NCI-H2029 (cell line): ENCODE measurements at places on chromosomes 7 and 10.

- no peak for DNase-seq
Measured at GRCh38 chr7:142689439-142690120, 59.7 kb upstream of the PRSS1 start.

GRCh38 chr7:127256041-127256725 is 3.4 kb upstream of the GRM8 start:
- no peak for DNase-seq

DNA sequence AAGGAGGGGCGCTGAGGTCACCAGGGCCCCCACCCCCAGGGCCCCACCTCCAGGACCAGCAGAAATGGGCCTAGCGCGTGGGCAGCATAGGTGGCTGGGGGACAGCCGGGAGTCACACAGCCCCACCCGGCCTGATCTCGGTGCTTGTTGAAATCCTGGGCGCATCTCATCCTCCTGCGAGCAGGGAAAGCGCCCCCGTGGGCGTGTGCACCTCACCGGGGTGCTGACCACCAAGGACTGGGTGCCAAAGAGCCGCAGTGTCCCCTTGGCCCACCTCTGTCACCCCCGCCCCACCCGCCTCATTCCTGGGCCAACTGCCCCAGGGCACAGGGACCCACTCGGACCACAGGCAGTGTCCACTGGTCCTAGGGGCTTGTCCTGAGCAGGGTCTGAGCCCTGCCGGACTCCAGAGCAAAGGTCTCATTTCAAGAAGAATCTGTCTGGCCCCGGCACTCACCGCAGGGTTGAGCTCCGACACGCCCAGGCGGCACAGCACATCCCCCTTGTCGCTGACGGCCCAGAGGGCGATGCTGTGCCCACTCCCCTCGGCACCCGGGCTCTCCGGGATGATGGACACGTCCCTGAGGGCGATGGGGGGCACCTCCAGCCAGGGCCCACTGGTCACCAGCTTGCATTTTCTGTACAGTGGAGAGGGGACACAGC is 11.4 kb downstream of the BHLHA15 start:
- no peak for DNase-seq

- DNase-seq = no peak
Measured at GRCh38 chr10:3827266-3827665, 42.3 kb upstream of the KLF6 start.
